ENCODE measurements at places on chromosomes 12 and 14. TPM values are rescaled to one million over a fixed set of nuclear protein-coding genes. Genes with fewer than 3 reads are reported as not detected.

KIF21A gene
- 6.0 TPM for total RNA-seq

GPATCH2L gene
- 73.5 TPM for total RNA-seq

DAAM1 gene
- 8.8 TPM for total RNA-seq

DACT1 gene
- 9.8 TPM for total RNA-seq

GPR135 gene
- 0.82 TPM for total RNA-seq

SCARB1 gene
- total RNA-seq = 13.2 TPM

KRT81 gene
- not detected for total RNA-seq

CRIP2 gene
- total RNA-seq = 148 TPM

PPP4R3A gene
- 45.6 TPM for total RNA-seq

CCDC184 gene
- 0.35 TPM for total RNA-seq

ARHGAP9 gene
- 0.30 TPM for total RNA-seq

ACRBP gene
- 0.23 TPM for total RNA-seq

KLHDC1 gene
- 2.9 TPM for total RNA-seq

BRF1 gene
- total RNA-seq = 22.7 TPM

SLC25A47 gene
- not detected for total RNA-seq

DLGAP5 gene
- total RNA-seq = 9.2 TPM

CCNK gene
- 5.9 TPM for total RNA-seq

CCDC198 gene
- not detected for total RNA-seq

KRT78 gene
- total RNA-seq = not detected

CFAP54 gene
- total RNA-seq = 1.6 TPM

KRT6A gene
- total RNA-seq = under 0.01 TPM

TROAP gene
- total RNA-seq = 0.12 TPM

P2RX2 gene
- total RNA-seq = not detected

SERPINA1 gene
- not detected for total RNA-seq

SMCO2 gene
- total RNA-seq = 0.08 TPM

PAX9 gene
- 0.12 TPM for total RNA-seq

TM9SF1 gene
- total RNA-seq = 42.9 TPM

FBRSL1 gene
- total RNA-seq = 1.4 TPM

CMKLR1 gene
- 1.3 TPM for total RNA-seq

APOF gene
- not detected for total RNA-seq

PIK3C2G gene
- total RNA-seq = not detected

TAS2R14 gene
- 2.5 TPM for total RNA-seq

RAPGEF3 gene
- 4.1 TPM for total RNA-seq

NXPH4 gene
- 3.8 TPM for total RNA-seq

CLEC4A gene
- not detected for total RNA-seq

EML5 gene
- not detected for total RNA-seq

SLC6A13 gene
- 0.38 TPM for total RNA-seq

SDR9C7 gene
- not detected for total RNA-seq

CAPS2 gene
- total RNA-seq = 5.9 TPM

NPFF gene
- total RNA-seq = not detected

BCL2L14 gene
- not detected for total RNA-seq

DIP2B gene
- total RNA-seq = 13.3 TPM

CACNA1C gene
- total RNA-seq = 7.4 TPM

BAZ2A gene
- 10.2 TPM for total RNA-seq

NGDN gene
- total RNA-seq = 39.4 TPM

PRB2 gene
- not detected for total RNA-seq

All from smooth muscle cell of the coronary artery (primary cell).